Neural crest cell (in vitro differentiated cells): ENCODE measurements at places on chromosomes 7 and 10.

DNA sequence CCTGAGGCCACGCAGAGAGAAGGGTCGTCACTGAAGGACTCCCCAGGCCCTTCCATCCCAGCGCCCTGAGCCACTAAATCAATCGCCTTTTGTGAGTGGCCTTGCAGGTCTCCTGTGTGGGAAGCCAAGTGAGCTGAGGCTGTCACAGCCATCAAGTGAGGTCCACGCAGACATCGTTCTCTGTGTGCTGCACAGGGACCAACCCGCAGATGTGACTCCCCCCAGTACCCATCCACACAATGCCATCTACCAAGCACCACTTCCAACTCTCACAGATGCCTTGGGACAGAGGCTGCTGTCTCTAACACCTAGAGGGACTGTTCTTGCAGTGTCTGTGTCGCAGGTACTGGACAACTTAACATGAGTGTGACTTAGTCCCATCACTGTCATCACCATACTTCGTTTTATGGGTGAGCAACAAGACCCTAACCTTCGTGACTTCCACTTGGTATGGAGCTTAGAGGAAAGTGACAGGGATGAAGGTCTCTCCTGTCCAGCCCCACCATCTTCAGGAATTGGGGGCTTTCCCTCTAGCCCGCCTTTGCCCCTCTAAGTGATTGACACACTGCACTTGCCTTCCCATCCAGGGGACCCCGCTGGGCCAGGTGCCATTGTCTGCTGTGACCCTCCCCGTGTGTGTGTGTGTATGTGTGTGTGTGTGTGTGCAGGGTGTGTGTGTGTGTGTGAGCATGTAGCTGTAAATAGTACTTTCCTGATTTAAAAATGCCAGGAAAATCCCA lies 51.4 kb upstream of the TMEM72 start:
- DNase-seq = no peak

DNA sequence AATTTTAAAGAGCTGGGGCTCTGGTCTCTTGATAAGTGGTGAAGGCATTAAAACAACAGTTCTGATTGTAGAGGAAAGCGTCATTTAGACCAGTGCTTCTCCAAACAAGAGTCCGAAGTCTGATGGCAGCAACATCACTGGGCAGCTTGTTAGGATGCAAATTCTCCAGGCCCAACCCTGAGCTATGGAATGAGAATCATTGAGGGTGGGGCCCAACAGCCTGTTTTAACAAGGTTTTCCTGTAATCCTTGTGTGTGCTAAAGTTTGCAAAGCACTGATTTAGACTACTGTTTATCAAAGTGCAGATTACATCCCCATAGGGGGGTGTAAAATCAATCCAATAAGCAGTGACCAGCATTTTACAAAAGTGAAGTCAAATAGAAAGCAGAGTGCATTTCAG lies 2.6 kb upstream of the ZNRF2 start:
- DNase-seq = no peak

DNA sequence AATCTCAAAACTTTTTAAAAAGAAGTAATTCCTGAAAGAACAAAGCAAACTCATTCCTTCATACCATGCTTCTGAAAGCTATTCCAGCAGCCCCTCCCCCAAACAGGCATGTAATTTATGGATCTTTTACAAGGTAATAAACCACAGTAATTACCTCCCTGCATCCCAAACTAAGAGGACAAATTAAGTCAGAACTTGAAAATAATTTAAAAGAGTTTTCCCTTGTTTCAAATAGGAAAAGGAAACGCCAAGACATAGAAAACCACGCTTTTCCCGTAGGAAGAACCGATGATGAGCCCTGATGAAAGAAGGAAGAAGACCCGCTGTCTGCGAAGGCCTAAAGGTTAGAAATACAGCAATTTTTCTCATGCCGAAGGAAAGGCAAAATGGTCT lies 8.9 kb downstream of the HOXA4 start:
- DNase-seq = no peak

GRCh38 chr10:12705943-12706342 lies 295.6 kb downstream of the CCDC3 start:
- DNase-seq = no peak

DNA sequence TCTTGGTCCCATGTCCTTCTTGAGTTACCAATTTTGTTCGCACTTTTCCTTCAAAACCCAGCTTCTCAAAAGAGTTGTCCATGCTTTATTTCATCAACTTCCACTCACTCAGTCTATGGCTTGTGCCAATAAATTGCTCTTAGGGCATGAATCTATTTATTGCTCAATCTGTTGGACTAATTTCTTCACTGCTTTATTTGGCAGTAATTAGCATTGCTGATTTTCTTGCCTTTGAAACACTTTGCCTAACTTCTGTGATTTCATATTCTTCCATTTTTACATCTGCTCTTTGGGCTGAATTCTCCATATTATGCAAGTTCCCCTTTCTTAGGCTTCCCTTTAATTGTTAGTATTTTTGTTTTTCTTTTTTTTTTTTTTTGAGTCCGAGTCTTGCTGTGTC lies 16.8 kb downstream of the DLD start:
- DNase-seq = no peak

DNA sequence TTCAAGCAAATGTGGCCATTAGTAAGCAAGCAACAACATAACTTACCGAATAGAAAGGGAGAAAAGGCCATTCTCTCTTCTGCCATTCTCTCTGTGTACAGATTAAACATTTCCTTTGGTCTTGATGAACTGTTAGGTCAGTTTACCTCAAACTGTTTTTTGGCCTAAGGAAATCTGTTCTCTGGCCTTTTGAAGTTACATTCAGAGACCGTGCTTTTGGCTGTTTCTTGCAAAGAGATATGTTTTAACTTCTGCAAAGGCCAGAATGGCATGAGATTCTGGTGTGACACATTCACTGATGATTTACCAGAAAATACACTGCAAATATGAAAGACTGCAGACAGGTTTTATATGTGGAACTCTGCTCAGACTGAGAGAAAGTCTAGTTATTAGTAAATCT lies 22.2 kb downstream of the AHR start:
- no peak for DNase-seq
